Uterus (tissue), 4 donors: ENCODE measurements at places on chromosomes 3 and 15. TPM values are rescaled to one million over a fixed set of nuclear protein-coding genes. Genes with fewer than 3 reads are reported as not detected.

The POC1A gene
- 4.8 TPM for total RNA-seq

- H3K36me3 ChIP-seq, result no peaks in the 10 kb centered on the region
- no peaks in the 10 kb centered on the region for H3K27me3 ChIP-seq
- no peak overlapping the region for H3K4me3 ChIP-seq
- no peaks in the 10 kb centered on the region for H3K4me1 ChIP-seq
- no peak for DNase-seq
- H3K27ac ChIP-seq, result no peak overlapping the region
Measured at GRCh38 chr3:13110678-13111116, 37.5 kb upstream of the IQSEC1 start.

The FBLN2 gene
- 47.7 TPM for total RNA-seq

GRCh38 chr15:80061582-80061981 lies 2.1 kb downstream of the ZFAND6 start:
- H3K4me1 ChIP-seq, result peaks cover 5% of the 10 kb centered on the region
- no peak for DNase-seq
- H3K27me3 ChIP-seq, result no peaks in the 10 kb centered on the region

The SCAANT1 gene
- total RNA-seq, result not detected

DNA sequence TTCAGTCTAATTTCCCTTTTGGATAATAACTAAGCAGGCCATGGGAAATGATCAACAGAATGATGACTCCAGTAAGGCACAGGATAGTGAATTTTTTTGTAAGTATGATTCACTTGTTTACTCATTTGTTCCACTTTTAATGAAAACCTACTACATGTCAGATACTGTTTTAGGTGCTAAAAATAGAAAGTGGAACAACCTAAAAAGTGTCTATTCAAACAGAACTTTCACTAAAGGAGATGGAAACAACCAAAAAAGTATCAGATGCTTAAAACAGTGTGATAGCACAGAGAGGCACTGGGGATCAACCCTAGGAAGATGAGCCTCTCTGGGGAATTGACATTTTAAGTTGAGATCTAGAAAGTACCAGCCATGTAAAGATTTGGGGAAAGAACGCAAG lies 11.1 kb downstream of the RYK start:
- no peak overlapping the region for H3K4me3 ChIP-seq
- no peak for DNase-seq

DNA sequence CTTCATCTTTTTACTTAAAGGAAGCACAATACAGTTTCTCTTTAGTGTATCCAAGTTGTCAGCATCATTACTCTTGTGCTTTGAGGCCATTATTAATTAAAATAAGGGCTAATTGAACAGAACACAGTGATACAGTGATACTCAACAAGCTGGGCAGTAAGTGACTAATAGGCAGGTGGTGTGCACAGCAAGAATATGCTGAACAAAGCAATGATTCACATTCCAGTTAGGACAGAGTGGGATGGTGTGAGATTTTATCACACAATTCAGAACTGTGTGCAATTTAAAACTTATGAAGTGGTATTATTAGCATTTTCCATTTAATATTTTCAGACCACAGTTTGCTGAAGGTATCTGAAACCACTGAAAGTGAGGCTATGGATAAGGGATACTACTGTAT lies 116.9 kb downstream of the PLOD2 start:
- no peak overlapping the region for H3K27ac ChIP-seq
- no peak for DNase-seq
- H3K4me1 ChIP-seq, result no peaks in the 10 kb centered on the region
- no peaks in the 10 kb centered on the region for H3K36me3 ChIP-seq
- H3K4me3 ChIP-seq, result no peak overlapping the region
- H3K27me3 ChIP-seq, result no peaks in the 10 kb centered on the region

The RPLP1 gene
- total RNA-seq, result 61.5 TPM

The KNG1 gene
- not detected for total RNA-seq

DNA sequence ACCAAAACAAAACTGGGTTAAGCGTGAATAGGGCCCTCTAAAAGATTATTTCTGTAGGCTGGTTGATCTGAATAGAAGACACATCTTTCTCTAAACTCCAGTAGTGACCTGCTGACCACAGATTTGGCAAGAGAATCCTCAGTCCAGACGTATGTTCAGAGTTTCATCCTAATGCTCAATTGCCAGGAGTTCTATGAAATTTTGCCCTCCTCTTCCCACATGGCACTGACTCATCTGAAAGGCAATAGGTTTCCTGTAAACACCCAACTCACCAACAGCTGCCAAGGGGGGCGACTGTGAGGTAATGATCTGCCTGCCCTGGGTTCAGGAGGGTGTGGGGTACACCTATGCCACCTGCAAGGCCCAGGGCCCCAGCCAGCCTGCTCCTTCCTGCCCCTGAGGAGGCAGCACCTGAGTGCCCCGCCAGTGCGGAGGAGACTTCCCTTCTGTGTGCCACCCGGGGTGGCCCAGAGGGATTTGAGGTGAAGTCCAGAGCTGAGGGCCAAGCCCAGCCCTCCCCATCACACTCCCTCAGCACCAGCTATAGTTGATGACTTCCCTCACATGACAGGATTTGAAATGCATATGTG lies 8.4 kb upstream of the PLA2G4D start:
- H3K27me3 ChIP-seq, result no peaks in the 10 kb centered on the region
- no peak for DNase-seq
- H3K4me3 ChIP-seq, result no peak overlapping the region
- H3K27ac ChIP-seq, result no peak overlapping the region
